ENCODE measurements at places on chromosomes 13 and 19.

- DNase-seq, result no peak
Measured at GRCh38 chr19:1169921-1170885, 3.9 kb downstream of the SBNO2 start.

- no peak for DNase-seq
Measured at GRCh38 chr19:11423791-11424181, 4.7 kb upstream of the RGL3 start.

- DNase-seq, result no peak
Measured at GRCh38 chr13:106115081-106115480, 420.4 kb downstream of the EFNB2 start.

DNA sequence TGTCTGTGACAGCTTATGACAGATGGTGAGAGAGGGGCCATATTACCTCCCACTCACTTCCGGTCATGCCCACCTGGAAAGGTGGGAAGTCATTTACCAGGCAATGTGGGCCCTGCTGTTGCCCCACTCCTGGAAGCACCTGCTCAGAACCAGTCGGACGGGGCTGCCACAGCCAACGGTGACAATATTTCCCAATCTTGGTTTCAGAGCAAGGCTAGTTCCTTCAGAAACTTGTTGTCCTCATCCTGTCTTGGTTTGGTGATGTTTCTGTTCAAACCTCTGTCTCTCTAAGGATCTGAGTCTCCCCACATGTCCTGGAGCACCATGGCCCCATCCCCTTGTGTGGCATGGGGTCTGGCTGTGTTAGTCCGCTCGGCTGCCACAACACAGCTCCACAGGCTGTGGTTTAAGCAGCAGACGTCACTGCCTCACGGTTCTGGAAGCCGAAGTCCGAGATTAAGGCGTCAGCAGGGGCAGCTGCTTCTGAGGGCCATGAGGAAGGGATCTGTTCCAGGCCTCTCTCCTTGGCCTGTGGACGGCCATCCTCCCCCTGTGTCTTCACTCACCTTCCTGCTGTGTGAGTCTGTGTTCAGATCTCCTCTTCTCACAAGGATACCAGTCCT lies 31.5 kb upstream of the SLC15A1 start:
- no peak for DNase-seq

DNA sequence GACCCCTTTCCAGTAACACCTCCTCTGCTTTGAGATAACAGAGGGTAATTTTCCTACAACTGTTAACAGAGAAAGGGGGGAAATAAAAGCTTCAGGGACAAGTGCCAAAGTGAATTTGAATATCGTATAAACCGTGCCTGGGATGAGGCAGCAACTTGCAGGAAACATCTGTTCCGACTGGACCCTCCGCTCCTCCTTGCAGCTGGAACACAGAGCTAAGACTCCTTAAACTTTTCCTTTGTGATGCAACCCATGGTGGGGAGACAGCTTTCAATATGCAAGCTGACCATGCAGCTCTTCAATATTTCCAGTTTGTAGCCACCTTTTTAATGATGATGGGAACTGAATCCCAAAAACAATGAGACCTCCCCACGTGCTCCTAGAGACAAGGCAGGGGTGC lies 432.6 kb downstream of the ZNF536 start:
- DNase-seq, result no peak

- DNase-seq, result no peak
Measured at GRCh38 chr13:34655554-34655953, 286.5 kb upstream of the NBEA start.

DNA sequence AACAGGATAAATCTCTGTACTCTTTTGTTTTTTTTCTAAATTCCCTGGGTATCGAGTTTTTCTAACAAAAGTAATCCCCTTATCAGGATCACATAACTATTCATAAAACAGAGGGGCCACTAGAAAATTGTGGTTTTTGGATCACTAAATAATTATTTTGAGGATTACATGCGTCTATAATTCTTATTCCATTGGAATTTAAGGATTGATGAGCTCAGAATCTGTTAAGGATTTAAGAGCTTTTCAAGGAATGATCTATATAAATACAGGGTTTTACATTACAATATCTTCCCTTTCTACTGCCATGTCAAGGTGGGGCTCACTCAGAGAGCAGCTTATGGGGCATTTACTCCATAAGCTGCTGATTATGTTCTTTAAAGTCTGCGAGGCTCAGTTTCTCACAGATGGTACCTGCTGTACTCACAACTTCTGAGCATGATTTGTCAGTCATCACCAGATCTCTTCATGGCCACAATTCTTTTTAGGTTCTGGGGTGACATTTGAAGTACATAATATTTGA lies 449.8 kb downstream of the PCDH17 start:
- no peak for DNase-seq

GRCh38 chr13:112069845-112070251 lies 2.9 kb downstream of the SOX1 start:
- no peak for DNase-seq

GRCh38 chr19:547836-548720 lies 4.2 kb downstream of the GZMM start:
- DNase-seq, result no peak

DNA sequence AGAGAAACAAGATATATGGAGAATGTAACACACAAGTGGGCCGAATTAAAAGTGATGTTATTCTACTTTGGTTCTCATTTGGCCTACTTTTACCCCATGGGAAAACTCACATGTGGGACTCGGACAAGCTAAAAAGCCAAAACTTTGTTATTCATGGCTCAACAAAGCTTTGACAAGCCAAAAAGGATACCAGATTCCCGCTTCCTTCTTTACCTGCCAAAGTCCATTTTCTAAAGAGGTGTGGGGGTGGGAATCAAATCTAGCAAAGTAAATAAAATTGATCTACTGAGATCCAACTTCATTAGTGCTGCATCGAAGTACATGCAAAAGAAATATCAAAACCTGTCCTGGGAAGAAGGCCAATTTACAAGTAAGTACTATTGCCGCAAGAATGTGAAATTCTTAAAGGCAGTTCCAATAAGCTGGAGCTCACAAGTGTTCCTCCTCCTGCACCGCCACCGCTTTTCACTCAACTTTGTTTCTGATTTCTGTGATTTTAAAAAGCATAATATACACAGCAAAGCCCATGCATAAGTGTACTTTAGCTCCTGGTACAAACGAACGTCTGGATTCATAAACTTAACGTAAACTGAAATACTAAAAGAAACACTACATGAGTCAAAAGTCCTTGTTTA lies 1.1 kb downstream of the LNX2 start:
- DNase-seq, result no peak

DNA sequence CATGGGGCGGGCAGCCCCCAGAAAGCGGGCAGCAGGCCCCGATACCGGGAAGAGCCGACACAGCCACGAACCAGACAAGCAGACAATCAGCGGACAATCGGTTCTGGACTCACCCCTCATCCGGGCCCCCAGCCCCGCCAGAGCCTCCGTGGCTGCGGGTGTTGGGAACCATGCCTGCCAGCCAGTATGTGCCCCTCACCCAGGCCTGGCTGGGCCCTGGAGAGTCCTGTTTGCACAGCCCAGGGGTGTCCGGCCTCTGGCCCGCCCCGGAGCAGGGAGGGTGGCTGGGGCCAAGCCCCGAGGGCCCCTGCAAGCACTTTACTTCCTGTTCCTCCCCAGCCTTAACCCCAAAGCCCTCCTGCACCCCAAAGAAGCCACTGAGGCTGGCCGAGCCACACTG lies 7.8 kb downstream of the PODNL1 start:
- DNase-seq, result no peak

DNA sequence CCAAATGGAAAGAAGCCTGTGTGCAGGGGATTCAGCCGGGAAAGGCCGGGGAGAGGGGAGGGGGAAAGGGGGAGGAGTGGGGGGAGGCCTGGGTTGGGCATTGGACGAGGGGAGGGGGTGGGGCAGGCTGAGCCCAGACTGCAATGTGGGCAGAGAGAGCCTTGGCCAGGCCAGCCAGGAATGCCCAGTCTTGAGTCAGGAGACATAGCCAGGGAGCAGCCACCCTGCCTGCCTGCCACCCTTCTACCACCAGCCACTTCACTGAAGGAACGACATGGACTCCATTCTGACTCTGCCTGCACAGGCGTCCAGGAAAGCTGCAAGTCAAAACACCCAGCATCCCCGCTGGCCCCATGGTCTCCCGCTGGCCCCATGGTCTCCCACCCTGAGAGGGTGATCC lies 498 bp downstream of the PROZ start:
- no peak for DNase-seq

DNA sequence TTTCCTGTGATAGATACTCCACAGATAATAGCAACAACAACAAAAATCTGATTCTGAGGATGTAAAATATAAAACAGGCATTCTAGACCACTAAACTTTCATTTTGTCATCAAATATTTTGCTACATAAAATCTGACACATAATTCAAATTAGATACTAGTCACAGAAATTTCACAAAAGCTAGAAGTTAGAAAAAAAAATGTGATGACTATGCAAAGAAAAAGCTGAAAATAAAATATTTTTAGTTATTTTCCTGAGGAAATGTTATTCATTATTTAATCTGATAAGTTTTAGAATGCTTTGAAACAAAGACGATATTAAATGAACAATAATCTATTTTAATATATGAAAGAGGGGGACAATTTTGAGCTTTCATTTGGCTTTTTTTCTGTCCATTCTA lies 357.2 kb downstream of the SLITRK6 start:
- no peak for DNase-seq

- DNase-seq, result peak; percentile 28
Measured at GRCh38 chr13:94859278-94859691, 146.9 kb upstream of the SOX21 start.
